ENCODE measurements at places on chromosomes 6 and 20.

GRCh38 chr6:43240950-43241349, 2.3 kb upstream of the TTBK1 start:
- DNase-seq, result no peak

DNA sequence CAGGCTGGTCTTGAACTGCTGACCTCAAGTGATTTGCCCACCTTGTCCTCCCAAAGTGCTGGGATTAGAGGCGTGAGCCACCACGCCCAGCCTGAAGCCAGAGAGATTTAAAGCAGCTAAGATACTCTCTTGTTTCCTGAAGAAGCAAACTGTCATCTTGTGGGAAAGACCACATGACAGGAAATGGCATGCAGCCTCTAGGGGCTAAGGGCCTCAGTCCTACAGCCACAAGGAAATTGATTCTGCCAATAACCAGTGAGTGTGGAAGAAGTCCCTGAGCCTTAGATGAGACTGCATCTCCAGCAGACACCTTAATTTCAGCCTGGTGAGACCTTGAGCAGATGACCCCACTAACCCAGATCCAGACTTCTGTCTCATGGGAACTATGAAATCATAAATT, 40.9 kb downstream of the KIZ start:
- no peak for DNase-seq

DNA sequence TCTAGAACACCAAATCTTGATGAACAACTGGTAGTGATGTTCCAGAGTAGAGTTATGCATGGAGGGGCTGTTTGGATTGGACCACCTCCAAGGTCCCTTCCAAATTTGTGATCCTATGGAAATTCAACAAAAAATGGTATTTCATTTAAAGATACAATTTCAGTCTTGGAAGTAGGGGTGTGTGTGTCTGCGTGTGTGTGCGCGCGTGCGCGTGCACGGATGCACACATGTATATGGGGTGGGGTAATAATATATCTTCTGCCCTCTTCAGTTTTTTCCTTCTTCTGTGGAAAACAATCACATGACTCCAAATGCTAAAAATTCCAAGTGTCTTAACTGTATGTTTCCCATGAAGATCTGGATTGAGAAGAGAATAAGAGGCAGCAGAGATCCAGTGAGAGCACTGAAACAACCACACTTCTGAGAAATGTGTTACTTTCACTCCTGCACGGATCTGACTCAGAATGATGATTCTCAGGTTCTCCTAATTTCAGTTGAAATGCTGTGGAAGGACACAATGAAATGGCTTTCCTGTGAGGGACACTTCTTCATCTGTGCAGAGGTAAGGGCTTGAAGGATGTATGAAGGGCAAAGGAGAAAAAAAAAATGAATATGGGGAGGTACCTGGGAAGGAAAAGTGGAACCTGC, 10.6 kb upstream of the IL17F start:
- no peak for DNase-seq

DNA sequence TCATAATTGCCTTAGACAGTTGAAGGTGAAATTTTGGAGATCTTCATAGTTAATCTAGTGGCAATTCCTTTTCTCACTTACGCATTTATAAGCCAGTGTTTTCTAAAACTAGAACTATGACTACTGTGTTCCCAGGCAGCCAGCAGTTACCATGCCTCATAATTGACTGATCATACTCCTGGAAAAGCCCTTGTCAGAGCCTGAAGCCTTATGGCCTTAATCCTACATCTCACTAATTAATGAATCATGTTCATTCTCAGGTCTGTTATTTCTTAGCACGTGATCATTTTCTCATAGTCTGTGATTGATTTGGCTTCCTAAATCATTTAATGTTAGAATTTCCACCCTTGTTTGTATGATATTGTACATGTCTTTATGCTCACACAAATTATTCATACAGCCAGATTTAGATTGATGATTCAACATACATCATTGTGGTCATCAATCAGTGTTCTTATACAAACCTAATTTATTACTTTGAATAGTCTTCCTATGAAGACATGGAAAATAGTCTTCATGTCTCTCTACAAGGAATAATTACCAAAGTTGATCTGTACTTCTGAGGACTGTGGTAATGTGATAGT, 132.6 kb upstream of the ASCC3 start:
- no peak for DNase-seq

DNA sequence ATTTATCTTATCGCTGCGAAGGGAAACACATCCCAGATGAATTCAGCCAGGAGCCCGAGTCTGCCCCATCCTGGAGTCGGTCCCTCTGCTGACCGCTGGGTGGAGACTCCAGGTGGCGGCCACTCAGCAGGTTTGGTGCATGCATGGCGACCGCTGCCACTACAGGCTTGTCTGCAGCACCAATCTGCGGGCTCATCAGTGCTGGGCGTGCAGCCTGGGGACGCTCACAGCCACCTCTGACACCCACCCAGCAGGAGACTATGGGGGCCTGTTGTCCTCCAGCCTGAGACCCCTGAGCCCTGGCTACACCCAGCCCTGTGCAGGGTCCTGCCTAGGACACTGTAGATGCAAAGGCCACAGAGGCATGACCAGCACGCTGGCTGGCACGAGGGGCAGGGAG, 40.5 kb upstream of the GATA5 start:
- no peak for DNase-seq

- DNase-seq, result peak; percentile 20
Observed at GRCh38 chr6:98203170-98203806, 631.1 kb upstream of the POU3F2 start.

GRCh38 chr6:85010865-85011264, 246.5 kb upstream of the TBX18 start:
- no peak for DNase-seq

GRCh38 chr6:79005024-79005423, 73.0 kb downstream of the PHIP start:
- DNase-seq, result no peak
